ENCODE measurements at places on chromosomes 13 and 19.

GRCh38 chr19:3565139-3565538 lies 7.6 kb upstream of the HMG20B start:
- no peak for DNase-seq

DNA sequence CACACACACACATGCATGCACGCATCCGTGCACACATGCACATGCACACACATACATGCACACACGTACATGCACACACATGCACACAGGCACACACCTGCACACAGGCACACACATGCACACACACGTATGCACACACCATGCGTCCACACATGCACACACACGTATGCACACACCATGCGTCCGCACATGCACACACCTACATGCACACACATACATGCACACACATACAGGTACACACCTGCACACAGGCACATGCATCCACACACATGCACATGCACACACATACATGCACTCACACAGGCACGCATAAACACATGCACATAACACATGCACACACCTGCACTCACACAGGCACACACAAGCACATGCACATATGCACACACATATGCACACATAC lies 112.1 kb downstream of the DPF1 start:
- DNase-seq: no peak

DNA sequence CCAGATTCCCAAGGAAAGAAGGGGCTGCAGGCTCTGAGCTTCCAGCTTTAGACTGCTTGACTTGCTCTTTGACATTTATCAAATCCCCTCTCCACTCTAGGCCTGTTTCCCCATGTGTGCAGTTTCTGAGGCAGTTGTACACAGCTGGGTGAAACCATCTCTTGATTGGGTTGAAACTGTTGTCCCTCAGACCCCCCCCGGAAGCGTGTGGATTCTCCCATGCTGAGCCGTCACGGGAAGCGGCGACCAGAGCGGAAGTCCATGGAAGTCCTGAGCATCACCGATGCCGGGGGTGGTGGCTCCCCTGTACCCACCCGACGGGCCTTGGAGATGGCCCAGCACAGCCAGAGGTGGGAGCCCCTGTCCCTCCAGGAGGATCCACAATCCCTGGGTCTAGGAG lies 19.7 kb downstream of the BRSK1 start:
- DNase-seq: no peak

DNA sequence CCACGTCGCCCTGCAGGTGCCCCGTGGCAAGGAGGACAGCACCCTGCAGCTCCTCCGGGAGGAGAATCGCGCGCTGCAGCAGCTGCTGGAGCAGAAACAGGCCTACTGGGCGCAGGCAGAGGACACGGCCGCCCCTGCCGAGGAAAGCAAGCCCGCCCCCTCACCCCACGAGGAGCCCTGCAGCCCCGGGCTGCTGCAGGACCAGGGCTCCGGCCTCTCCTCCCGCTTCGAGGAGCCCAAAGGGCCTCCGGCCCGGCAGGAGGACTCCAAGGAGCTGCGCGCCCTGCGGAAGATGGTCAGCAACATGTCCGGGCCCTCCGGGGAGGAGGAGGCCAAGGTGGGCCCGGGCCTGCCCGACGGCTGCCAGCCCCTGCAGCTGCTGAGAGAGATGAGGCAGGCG lies 11.6 kb downstream of the CBY2 start:
- no peak for DNase-seq

- no peak for DNase-seq
These were observed at the start of gene IL11 for GRCh38 chr19:55370305-55370988. IL11 (minus strand) TSS chr19:55370463; CDS start chr19:55370310, 153 bp downstream.

Data from GM12891 (cell line).